SHP77 (cell line): ENCODE measurements at places on chromosomes 1 and 21.

- no peak for DNase-seq
Observed at GRCh38 chr1:227928811-227929375, 18.8 kb downstream of the WNT9A start.

GRCh38 chr1:22488319-22488718 lies 36.7 kb downstream of the ZBTB40 start:
- DNase-seq: no peak

DNA sequence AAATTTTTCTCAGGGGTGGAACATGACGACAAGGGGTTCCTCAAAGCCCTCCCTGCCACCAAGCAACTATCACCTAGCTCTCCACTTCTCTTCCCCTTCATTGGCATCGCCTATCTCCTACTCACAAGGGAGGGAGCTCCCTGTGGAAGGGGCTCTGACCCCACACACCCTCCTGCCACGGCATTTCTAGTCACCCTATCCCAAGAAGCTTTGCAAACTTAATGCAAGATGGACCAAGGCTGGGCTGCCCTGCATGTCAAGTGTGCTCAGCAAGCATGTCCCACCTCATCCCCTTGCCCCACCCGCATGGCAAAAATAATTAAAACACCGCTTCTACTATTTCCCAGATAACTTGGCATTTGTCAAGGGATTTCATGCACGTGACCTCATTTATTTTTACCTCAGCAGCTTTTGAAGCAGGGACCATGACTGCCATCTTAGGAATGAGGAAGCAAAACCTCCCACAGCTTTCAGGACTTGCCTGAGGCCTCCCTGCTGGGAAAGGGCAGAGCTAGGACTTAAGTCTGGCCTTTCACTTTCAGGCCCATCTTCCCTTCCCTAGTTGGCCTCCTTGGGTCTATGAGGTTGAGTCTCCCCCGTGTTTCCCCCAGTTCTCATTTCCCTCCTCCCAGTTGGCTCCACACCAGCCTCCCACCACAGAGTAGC lies 161.3 kb downstream of the TSEN15 start:
- DNase-seq: no peak

DNA sequence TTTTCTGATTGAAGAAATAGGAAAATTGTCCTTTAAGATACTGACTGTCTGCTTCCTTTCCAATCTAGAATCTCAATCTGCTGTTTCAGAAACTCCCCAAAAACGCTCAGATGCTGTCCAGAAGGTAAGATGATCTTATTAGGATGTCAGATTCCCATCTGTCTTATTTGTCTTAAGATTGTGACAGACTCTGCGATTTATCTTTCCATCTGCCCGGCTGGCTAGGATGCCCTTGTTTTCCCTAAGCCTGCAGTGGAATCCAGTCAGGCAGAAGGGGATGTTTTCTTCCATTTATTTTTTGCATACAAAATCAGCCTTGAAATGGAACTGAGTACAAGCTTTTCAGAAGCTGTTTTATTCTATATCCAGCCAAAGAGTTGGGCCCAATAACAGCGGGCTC lies 96.5 kb downstream of the FMN2 start:
- no peak for DNase-seq

- peak; percentile 46 for DNase-seq
Observed at GRCh38 chr1:22131875-22132486, 10.9 kb downstream of the WNT4 start.

DNA sequence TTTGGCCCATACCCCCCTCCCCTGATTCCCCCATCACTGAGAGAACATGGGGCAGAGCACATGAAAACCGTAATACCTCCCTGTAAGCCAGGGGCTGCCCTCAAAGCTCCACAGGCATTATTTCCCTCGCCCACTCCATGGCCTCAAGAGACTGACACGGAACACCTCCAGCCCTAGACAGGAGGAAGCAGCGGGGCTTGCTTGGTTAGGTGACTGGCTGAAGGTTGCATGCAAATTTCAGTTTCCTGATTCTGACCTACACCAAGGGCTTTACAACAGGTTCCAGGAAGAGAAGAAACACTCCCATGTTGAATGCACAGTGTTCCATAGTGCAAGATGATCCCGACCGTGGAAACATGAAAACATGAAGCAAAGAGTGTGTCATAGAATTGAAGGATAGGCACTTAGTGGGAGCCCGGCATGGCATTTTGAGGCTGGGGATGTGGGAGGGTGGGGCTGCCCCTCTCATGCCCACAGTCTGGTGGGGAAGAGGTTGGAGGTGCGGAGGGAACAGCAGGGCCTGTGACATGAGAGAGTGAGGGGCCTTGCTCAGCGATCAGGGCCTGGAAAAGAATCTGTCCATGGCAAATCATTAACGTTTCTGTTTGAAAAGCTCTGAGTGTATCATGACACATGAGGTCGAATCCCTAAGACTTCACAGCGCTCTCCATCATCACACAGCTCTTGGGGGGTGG lies 33.5 kb downstream of the GPR137B start:
- no peak for DNase-seq

GRCh38 chr1:222375701-222376100 lies 172.2 kb downstream of the HHIPL2 start:
- DNase-seq: no peak

DNA sequence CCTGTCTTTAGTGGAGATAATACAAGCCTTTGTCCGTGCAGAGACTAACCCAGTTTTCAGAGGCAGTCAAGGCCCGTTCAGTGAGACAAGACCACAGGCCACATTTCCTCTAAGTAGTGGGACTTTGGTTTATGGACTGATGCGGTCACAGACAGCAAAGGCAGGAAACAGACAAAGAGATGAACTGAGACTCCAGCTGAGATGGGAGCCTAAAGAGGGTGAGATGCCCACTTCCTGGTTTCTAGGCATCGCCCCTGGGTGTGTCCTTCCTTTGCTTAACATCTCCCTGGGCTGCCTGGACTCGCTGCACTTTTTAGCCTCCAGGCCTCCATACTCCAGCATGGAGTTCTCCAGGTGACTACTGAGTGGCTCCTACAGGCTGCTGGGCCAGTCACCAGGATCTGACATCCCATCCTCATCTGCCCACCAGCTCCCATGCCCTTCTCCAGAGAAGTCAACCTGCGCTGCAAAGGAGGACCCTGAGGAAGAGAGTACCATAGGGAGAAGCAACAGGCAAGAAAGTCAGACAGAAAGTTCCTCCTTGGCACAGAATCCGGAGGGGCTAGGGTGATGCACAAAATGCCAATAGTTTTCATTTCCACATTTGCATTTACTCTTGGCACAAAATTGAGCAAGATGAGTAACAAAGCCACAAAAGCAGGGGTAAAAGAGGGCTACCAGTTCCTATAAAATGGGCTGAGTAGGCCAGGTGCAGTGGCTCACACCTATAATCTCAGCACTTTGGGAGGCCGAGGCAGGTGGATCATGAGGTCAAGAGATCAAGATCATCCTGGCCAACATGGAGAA lies 15.1 kb downstream of the THEMIS2 start:
- DNase-seq: no peak

GRCh38 chr1:71964188-71964587 lies 318.2 kb downstream of the NEGR1 start:
- DNase-seq: no peak

- no peak for DNase-seq
Observed at GRCh38 chr1:210857705-210858104, 276.2 kb downstream of the KCNH1 start.

DNA sequence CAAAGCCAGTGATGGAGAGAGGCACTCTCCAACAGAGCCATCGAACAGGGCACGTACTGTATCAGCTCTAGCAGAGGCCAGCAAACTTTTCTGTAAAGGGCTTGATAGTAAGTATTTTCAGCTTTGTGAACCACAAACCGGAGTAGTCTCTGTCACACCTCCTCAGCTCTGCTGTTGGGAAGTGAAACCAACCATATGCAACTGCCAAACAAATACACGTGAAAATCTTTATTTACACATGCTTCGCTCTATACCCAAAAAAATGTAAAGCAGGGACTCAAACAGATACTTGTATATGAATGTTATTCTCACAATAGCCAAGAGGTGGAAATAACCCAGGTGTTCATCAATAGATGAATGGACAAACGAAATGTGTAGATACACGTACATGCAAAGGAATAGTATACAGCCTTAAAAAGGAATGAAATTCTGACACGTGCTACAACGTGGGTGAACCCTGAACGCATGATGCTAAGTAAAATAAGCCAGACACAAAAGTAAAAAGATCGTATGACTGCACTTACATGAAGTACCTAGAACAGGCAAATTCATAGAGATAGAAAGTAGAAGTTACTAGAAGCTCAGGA lies 39.0 kb downstream of the SETD4 start:
- no peak for DNase-seq

DNA sequence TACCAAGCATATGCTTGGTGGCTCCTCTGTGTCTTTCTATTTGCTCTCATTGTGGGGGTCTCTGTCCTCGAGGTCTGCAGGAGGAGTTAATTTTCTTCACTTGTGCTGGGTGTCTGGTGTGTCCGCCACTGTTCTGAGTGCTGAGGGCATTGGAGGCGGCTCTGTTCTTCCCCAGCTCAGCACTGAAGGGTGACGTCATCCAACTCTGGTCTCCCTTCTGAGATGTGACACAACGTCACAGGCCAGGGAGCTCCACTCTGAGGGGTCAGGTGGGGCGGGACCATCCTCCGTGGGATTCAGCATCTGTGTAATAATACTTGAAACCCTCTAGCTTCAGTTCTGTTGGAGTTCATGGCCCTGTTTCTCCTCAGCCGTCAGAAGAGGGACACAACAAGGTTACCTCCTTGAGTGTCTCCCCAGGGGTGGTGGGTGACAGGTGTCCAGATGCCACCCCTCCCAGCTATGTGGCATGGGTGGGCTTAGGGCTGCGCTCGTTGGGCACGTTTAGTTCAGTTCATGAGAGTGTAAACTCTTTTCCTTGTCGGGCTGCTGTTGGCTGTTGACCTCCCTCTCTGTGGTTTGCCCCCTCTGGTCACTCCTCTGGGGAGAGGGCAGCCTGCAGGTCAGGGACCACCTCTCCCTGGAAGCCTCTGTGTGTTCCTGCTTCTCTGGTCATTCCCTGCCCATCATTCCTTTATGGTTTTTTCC lies 3.1 kb downstream of the IBA57 start:
- DNase-seq: no peak

DNA sequence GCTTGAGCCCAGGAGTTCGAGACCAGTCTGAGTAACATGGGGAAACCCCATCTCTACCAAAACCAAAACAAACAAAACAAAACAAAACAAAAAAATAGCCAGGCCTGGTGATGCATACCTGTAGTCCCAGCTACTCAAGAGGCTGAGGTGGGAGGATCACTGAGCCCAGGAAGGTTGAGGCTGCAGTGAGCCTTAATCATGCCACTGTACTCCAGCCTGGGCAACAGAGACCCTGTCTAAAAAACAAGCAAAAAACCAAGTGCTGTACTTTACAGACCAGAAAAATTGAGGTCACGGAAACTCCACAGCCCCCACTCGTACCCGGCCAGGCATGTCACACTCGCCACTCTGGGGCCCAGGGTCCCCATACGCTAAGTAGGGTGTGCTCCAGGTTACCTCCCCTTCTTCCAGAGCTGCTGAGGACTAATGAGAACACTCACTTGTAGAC lies 22.9 kb downstream of the ATP2B4 start:
- DNase-seq: no peak

GRCh38 chr1:157646144-157646543 lies 48.3 kb upstream of the FCRL4 start:
- DNase-seq: no peak

DNA sequence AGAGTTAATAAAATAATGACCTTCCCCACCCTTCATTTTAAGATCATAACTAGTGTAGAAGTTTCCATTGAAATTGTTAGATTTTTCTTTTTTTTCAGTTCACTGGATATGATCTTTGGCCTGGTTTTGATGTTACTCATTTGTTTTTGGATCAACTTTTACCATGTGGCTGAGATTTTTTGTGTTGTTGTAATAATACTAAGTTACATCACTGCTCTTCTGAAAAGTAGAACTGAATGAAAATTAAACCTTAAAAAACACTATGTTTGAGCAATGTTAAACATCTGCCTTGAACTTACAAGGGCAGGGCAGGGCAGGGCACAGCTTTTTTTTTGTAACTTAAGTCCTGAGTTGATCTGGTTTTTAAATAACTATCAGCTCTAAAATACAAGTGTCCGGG lies 204.8 kb upstream of the ADAMTS5 start:
- no peak for DNase-seq

DNA sequence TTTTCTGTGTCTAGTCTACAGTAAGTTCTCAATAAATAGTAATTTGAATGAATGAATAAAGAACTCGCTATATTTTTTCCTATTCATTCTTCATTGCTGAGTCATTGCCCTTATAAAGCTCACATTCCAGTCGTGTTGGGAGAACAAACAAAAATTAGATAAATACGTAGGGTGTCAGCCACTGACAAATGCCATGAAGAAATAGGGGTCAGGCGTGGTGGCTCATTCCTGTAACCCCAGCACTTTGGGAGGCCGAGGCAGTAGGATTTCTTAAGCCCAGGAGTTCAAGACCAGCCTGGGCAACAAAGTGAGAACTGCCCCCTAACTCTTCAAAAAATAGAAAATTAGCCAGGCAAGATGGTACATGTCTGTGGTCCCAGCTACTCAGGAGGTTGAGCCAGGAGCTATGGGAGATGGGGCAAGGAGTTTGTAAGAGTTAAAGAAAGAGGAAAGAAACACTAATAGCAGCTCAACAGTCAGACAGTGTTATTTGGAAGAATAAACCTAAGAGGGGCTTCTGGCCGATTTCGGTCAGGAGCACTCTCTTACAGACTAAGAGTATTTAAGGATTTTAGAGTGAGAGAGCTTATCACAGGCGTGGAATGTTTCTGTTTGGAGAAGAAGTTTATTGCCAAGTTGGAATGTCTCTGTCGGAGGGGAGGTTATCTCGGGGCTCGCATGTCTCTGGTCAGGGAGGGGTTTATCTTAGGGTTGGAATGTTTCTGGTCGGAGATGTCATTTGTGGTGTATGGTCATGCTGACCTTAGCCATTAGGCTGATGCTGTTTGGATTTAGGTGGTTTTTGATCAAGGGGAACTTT lies 1.8 kb upstream of the CHML start:
- DNase-seq: no peak

DNA sequence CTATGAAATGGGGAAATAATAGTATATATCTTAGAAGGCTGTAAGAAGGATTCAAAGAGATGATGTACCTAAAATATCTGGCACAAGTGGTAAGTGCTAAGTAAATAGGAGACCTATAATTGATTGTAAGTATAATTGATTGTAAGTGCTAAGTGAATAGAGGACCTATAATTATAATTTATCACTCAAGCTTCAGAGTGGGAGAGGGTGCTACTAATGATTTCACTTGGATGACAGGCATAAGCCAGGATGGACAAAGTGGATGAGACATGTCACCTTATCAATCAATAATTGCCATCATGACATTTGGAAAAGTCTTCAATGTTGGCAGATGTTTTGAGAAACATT lies 11.2 kb downstream of the RCAN1 start:
- no peak for DNase-seq

DNA sequence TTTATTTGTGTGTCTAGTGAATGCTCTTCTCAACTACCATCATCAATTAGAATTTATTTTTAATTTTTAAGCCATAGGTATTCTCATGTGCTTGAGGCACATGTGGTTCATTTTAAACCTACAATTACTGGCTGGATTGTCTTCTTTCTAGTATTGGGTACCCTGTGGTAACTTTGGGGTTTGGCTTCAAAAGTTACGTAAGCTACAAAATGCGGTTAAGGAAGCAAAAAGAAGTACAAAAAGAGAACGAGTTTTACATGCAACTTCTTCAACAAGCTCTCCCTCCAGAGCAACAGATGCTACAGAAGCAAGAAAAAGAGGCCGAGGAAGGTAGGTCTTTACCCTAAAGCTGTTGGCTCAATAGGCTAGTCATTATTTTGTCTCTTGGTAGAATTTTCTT lies 25.8 kb downstream of the MACO1 start:
- DNase-seq: no peak
